ENCODE measurements at places on chromosomes 12 and 14. TPM values are rescaled to one million over a fixed set of nuclear protein-coding genes. Genes with fewer than 3 reads are reported as not detected.

DNA sequence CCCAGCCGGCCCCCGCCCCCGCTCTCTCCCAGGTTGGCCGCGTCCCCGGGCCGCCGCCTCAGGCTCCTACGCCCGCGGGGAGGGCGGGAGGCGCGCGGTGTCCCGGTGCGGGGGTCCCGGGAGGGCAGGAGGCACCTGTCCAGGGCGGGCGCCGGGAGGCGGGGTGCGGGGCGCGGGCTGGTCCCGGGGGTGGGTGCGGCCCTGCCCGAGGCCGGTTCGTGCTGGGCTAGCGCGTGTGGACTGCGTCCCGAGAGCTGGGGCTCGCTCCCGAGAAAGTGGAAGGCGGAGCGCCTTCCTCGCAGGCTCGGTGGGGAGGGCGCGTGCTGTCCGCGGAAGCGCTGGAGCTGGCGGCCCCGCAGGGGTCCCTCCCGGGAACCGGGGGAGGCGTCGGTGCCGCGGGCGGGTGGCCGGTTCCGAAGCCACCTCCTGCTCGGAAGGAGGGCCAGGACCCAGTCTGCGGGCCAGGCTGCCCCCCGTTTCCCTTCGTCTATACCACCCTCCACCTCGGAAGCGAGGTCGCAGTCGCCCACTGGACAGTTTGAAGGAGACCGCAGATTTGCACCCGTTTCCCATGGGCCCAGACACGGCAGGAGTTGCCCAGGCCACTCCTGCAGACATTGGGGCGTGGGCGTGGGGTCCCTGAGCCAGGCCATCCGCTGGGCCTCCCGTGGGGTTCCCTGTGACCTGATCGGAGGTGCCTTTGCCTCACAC is 636 bp downstream of the ZFYVE21 start:
- DNase-seq, result peak; percentile 51
- H3K27me3 ChIP-seq, result no peaks in the 10 kb centered on the region
- H3K4me3 ChIP-seq, result peak overlapping the region; percentile 69
- H3K36me3 ChIP-seq, result no peaks in the 10 kb centered on the region
- no peak overlapping the region for H3K27ac ChIP-seq
- peaks cover 16% of the 10 kb centered on the region for H3K4me1 ChIP-seq

The TAS2R42 gene
- not detected for polyA plus RNA-seq

The DTX1 gene
- 4.8 TPM for polyA plus RNA-seq

The KRT78 gene
- polyA plus RNA-seq, result not detected

The BBOF1 gene
- 5.1 TPM for polyA plus RNA-seq

DNA sequence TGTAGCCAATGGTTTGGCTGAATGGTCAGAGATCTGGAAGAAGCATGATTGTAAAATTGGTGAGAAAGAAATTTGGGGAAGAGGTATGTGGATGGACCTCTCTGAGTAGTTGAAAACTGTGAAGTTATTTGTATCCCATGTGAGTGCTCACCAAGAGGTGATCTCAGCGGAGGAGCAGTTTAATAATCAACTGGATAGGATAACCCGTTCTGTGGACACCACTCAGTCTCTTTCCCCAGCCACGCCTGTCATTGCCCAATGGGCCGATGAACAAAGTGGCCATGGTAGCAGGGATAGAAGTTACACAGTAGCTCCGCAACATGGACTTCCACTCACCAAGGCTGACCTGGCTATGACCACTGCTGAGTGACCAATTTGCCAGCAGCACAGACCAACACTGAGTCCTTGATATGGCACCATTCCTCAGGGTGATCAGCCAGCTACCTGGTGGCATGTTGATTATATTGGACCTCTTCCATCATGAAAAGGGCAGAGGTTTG is 257.4 kb upstream of the ATXN7L3B start:
- no peaks in the 10 kb centered on the region for H3K36me3 ChIP-seq
- no peak for DNase-seq
- H3K27me3 ChIP-seq, result no peaks in the 10 kb centered on the region
- H3K4me1 ChIP-seq, result no peaks in the 10 kb centered on the region
- no peak overlapping the region for H3K4me3 ChIP-seq
- H3K27ac ChIP-seq, result no peak overlapping the region

DNA sequence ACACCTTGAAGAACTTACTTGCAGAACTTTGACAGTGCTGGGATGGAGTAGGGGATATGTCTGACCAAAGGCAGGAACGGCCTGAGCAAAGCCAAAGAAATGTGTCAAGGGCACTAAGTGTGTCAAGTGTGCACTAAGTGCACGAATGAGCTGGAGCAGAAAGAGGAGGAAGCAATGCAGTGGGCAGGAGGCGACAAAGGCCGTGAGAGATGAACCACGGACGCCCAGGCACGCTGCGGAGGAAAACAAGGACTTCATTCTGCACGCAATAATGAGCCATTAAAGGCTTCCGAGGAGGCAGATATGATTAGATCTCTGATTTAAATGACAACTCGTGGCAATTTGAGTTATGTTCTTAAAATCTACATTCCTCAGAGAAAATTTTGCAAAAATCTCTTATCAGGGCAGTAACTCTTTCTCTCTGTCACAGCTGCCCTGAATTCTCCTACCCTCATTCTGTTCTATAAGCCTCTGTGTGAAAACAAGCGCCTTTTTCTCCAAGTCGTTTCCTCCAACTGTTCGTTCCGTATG is 25.3 kb downstream of the GRIN2B start:
- H3K27ac ChIP-seq, result no peak overlapping the region
- DNase-seq, result no peak
- H3K36me3 ChIP-seq, result no peaks in the 10 kb centered on the region

The GARIN6 gene
- not detected for polyA plus RNA-seq

- H3K27me3 ChIP-seq, result no peaks in the 10 kb centered on the region
- no peak for DNase-seq
- no peak overlapping the region for H3K27ac ChIP-seq
- H3K4me3 ChIP-seq, result no peak overlapping the region
These were observed 212.8 kb downstream of the KIF21A start for GRCh38 chr12:39230086-39230485.

- no peaks in the 10 kb centered on the region for H3K36me3 ChIP-seq
- peak overlapping the region; percentile 100 for H3K4me3 ChIP-seq
- no peak for DNase-seq
- no peaks in the 10 kb centered on the region for H3K27me3 ChIP-seq
These were observed 588 bp downstream of the MBIP start for GRCh38 chr14:36319899-36320199.

DNA sequence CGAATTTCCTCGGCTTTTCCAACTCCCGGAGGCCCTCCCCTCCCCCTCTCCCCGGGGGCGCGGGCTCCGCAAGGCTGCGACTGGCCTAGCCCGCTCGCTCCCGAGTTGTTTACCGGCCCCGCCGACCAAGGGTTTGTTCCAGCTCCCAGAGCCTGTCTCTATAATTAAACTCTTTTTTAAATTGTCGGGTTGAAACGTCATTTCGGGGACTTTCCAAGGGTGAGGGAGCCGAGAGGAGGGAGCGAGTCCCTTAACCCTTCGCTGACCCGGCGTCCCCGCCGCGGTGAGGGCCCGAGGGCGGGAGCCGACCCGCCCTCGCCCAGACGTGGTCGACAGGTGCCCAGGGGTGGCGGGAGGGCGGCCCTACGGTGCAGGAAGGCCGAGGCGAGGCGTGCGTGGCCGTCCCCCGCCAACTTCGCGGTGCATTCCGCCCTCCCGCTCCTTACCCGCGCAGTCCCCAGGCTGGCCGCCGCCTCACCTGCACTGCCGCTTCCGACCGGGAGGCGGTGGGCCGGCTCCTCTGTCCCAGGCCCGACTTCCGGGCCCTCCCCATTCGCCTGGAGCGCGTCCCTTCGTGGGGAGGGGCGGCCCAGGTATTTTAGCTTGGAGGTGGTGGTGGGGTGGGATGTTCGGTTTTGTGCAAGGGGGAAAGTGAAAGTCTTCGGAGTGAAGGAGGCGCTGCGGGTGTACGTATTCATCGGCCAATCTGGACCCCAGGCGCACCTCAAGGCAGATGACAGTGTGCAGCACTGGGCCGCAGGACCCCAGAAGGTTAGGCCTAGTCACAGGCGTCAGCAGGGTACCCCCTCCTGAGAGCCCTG is 2.9 kb upstream of the ZFP36L1 start:
- peak overlapping the region; percentile 99 for H3K27ac ChIP-seq
- H3K4me1 ChIP-seq, result no peaks in the 10 kb centered on the region
- no peaks in the 10 kb centered on the region for H3K27me3 ChIP-seq
- H3K36me3 ChIP-seq, result peaks cover 17% of the 10 kb centered on the region
- peak overlapping the region; percentile 66 for H3K4me3 ChIP-seq

The RNASE3 gene
- polyA plus RNA-seq, result not detected

GRCh38 chr12:57146961-57147944 is at the start of gene LRP1-AS:
TSS of gene LRP1-AS (minus strand) at chr12:57147619.
- H3K27me3 ChIP-seq, result no peaks in the 10 kb centered on the region
- H3K27ac ChIP-seq, result peak within 1 kb of the TSS; percentile 98
- H3K36me3 ChIP-seq, result no peaks in the 10 kb centered on the region
- H3K4me1 ChIP-seq, result peaks cover 8% of the 10 kb centered on the region
- H3K4me3 ChIP-seq, result peak within 1 kb of the TSS; percentile 5

The BTG1 gene
- 50.8 TPM for polyA plus RNA-seq

GRCh38 chr12:66190519-66191370 is 1.7 kb downstream of the IRAK3 start:
- H3K27ac ChIP-seq, result no peak overlapping the region
- H3K36me3 ChIP-seq, result no peaks in the 10 kb centered on the region
- H3K4me1 ChIP-seq, result no peaks in the 10 kb centered on the region

- peak; percentile 81 for DNase-seq
- peaks cover 40% of the 10 kb centered on the region for H3K4me1 ChIP-seq
- no peaks in the 10 kb centered on the region for H3K36me3 ChIP-seq
- H3K27ac ChIP-seq, result no peak overlapping the region
These were observed 2.3 kb downstream of the WNT1 start for GRCh38 chr12:48980389-48980952.

DNA sequence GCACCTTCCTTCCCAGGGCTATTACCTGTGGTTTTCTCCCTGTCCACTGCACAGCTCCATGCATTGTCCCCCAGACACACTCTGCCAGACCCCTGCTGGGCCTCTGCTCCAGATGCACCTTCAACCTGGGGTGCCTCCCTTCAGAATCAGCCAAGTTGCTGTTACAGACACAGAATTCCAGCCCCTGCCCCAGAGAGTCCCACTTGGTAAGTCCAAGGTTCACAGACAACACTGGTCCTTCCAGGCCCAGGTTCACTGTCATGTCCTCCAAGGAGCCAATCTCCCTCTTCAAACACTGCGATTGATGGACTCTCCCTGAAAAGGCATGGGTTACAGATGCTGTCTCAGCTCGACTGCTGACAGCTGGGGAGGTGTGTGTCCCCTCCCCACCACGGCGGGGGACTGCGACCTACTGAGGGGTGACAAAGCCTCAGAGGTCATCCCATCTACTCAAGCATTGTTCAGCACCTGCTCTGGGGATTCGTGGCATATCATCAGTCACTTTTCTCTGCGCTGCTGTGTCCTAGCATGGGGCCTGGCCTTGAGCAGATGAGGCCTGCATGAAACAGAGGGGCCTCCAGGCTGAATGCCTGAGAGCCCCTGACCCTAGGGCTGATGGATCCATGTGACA is 24.3 kb downstream of the CALM1 start:
- no peaks in the 10 kb centered on the region for H3K4me1 ChIP-seq
- H3K27me3 ChIP-seq, result no peaks in the 10 kb centered on the region
- no peak overlapping the region for H3K27ac ChIP-seq
- no peak overlapping the region for H3K4me3 ChIP-seq
- no peak for DNase-seq

DNA sequence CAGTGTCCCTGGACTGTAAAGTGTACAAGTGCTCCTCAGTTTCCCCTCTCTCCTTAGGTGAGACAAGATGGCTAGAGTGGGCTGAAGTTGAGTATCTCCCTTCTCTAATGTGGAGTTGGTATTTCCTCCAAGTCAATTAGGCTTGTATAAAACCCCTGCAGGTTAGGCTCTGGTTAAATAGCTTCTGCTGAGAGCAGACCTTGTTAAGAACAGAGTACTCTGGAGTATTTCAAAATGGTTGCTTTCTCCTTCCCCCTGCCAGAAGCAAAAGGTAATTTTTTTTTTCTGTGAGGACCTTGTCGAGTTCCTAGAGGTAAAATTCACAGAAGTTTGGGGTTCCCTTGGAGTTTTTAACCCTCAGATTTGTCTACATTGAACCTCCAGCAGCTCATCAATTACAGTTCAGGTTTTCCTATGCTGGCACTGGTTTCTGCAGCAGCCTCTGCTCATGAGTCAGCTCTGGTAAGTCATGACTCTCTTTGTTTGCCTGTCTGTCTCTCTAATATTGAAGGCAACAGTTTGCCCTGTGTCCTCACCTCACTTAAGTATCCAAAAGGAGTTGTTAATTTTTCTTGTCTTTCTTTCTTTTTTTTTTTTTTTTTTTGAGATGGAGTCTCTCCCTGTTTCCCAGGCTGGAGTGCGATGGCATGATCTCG is 27.8 kb upstream of the GLIPR1 start:
- no peak for DNase-seq
- no peak overlapping the region for H3K27ac ChIP-seq
- no peak overlapping the region for H3K4me3 ChIP-seq
- H3K4me1 ChIP-seq, result no peaks in the 10 kb centered on the region
- no peaks in the 10 kb centered on the region for H3K27me3 ChIP-seq

GRCh38 chr12:21527451-21528180 is 1.5 kb downstream of the SPX start:
- no peak overlapping the region for H3K27ac ChIP-seq
- H3K27me3 ChIP-seq, result peaks cover 32% of the 10 kb centered on the region
- no peaks in the 10 kb centered on the region for H3K4me1 ChIP-seq
- peak; percentile 45 for DNase-seq

The KCNJ8 gene
- 1.4 TPM for polyA plus RNA-seq

GRCh38 chr12:111976291-111976690 is 36.7 kb downstream of the TMEM116 start:
- peaks cover 2% of the 10 kb centered on the region for H3K36me3 ChIP-seq
- no peaks in the 10 kb centered on the region for H3K27me3 ChIP-seq
- DNase-seq, result no peak
- H3K27ac ChIP-seq, result no peak overlapping the region
- no peaks in the 10 kb centered on the region for H3K4me1 ChIP-seq

GRCh38 chr12:47896633-47897032 is 8.2 kb downstream of the VDR start:
- H3K4me3 ChIP-seq, result no peak overlapping the region
- peak; percentile 37 for DNase-seq
- H3K4me1 ChIP-seq, result peaks cover 28% of the 10 kb centered on the region
- H3K27ac ChIP-seq, result no peak overlapping the region
- H3K27me3 ChIP-seq, result no peaks in the 10 kb centered on the region

The PPP4R3A gene
- polyA plus RNA-seq, result 57.5 TPM

GRCh38 chr12:130418251-130418650 is 80.6 kb downstream of the PIWIL1 start:
- no peak overlapping the region for H3K4me3 ChIP-seq
- H3K27me3 ChIP-seq, result no peaks in the 10 kb centered on the region
- no peak for DNase-seq
- H3K4me1 ChIP-seq, result no peaks in the 10 kb centered on the region
- no peaks in the 10 kb centered on the region for H3K36me3 ChIP-seq

The MGP gene
- polyA plus RNA-seq, result 10.6 TPM

GRCh38 chr12:99020871-99021270 is 375.8 kb downstream of the APAF1 start:
- no peak for DNase-seq
- no peaks in the 10 kb centered on the region for H3K36me3 ChIP-seq
- H3K4me1 ChIP-seq, result no peaks in the 10 kb centered on the region
- no peak overlapping the region for H3K4me3 ChIP-seq
- no peak overlapping the region for H3K27ac ChIP-seq

DNA sequence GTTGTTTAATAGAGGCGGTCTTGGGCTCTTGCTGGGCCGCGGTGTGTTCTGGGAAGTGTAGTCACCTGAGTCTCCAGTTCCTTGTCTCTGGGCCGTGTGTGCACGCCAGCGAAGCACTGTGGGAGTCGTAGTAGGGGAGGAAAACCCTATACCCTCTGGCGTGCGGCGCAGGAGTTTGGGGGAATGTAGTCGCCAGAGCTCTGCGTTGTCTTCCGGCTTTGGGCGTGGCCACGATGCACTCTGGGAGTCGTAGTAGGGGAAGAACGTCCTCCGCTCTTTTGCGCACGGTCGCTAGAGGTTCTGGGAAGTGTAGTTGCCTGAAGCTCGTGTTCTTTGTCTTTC is 726 bp upstream of the ZNF140 start:
- H3K27me3 ChIP-seq, result no peaks in the 10 kb centered on the region
- peak overlapping the region; percentile 90 for H3K4me3 ChIP-seq
- H3K36me3 ChIP-seq, result peaks cover 10% of the 10 kb centered on the region
- peak; percentile 100 for DNase-seq
- peaks cover 2% of the 10 kb centered on the region for H3K4me1 ChIP-seq

Data from small intestine (tissue), 16 donors.